ENCODE measurements at places on chromosomes 2 and 18.

DNA sequence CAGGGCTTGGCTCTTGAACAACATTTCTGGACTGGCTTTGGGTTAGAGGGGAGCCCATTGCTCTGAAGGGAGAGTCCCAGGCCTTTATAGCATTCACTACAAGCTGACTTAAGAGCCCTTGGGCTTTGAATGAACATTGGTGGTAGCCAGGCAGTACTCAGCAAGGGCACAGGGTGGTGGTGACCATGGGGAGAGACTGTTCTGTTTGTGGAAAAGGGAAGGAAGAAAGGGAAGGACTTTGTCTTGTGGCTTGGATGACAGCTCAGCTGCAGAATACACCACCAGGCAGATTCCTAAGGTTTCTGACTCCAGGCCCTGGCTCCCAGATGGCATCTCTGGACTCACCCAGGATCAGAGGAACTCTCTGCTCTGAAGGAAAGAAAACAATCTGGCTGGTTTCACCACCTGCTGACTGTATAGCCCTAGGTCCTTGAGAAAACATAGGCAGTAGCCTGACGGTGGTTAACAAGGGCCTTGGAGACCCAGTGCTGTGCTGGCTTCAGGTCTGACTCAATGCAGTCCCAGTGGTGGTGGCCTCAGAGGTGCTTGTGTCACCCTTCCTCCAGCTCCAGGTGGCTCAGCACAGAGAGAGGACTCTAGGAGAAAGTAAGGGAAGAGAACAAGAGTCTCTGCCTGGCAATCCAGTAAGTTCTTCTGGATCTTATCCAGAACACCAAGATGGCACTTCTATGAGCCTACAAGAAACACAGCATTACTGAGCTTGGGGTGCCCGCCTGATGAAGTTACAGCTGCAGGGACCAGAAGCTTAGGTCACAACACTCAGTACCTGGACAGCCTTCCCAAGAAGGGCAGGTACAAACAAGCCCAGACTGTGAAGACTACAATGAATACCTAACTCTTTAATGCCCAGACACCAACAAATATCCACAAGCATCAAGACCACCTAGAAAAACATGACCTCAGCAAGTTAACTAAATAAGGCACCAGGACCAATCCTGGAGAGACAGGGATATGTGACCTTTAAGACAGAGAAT, 16.4 kb upstream of the ABCB11 start:
- no peaks in the 10 kb centered on the region for H3K36me3 ChIP-seq
- no peak for DNase-seq
- no peak overlapping the region for H3K4me3 ChIP-seq

- no peak overlapping the region for H3K4me3 ChIP-seq
- no peak overlapping the region for H3K27ac ChIP-seq
- H3K4me1 ChIP-seq = peaks cover 6% of the 10 kb centered on the region
- H3K27me3 ChIP-seq = no peaks in the 10 kb centered on the region
Observed at GRCh38 chr2:56182420-56182819, 1.4 kb upstream of the CCDC85A start.

DNA sequence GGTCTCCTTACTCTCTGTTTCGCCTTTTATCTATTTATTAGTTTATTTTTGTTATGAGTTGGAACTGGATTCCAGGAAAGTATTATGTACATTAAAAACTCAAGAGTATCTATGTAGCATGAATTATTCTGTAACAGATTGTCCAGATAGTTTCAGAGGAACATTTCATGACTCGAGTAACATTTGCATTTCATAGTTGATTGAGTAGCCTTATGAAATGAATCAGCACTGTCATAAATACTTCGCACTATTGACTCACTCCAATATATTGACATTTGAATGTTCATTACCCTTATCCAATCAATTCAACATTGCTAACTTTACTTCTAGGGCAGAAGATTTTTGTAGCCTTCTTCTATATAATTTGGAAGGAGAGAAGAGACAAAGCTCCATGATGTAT, 11.3 kb upstream of the VRK2 start:
- no peaks in the 10 kb centered on the region for H3K27me3 ChIP-seq
- H3K36me3 ChIP-seq = no peaks in the 10 kb centered on the region
- H3K4me1 ChIP-seq = no peaks in the 10 kb centered on the region
- no peak overlapping the region for H3K27ac ChIP-seq
- no peak for DNase-seq
- H3K4me3 ChIP-seq = no peak overlapping the region

- H3K27me3 ChIP-seq = no peaks in the 10 kb centered on the region
- no peak overlapping the region for H3K27ac ChIP-seq
- no peaks in the 10 kb centered on the region for H3K36me3 ChIP-seq
- H3K4me3 ChIP-seq = no peak overlapping the region
- H3K4me1 ChIP-seq = no peaks in the 10 kb centered on the region
- no peak for DNase-seq
Observed at GRCh38 chr2:49288902-49289700, 134.8 kb upstream of the FSHR start.

DNA sequence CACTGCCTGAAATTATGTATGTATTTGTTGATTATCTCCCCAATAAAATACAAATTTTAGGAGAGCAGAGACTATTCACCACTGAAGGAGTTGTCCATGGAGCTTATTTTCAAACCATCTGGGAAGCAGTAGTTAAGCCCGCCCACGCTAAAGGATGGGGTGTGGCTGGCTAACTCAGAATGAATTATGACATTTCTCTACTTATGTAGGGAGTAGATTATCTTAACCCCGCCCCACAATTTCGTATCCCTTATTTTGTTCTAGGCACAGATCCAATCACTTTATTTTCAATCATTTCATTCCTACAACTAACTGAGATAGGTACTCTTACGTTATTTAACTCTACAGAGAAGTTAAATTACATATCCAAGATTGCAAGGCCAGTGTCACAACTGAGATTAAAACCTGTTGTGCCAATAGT, 1.4 kb upstream of the LAPTM4A start:
- peak overlapping the region; percentile 86 for H3K27ac ChIP-seq
- no peaks in the 10 kb centered on the region for H3K36me3 ChIP-seq
- peaks cover 5% of the 10 kb centered on the region for H3K4me1 ChIP-seq

- H3K4me3 ChIP-seq = no peak overlapping the region
- H3K36me3 ChIP-seq = no peaks in the 10 kb centered on the region
- H3K4me1 ChIP-seq = no peaks in the 10 kb centered on the region
- no peaks in the 10 kb centered on the region for H3K27me3 ChIP-seq
- no peak for DNase-seq
- H3K27ac ChIP-seq = no peak overlapping the region
Observed at GRCh38 chr2:137231628-137232027, 466.3 kb downstream of the THSD7B start.

DNA sequence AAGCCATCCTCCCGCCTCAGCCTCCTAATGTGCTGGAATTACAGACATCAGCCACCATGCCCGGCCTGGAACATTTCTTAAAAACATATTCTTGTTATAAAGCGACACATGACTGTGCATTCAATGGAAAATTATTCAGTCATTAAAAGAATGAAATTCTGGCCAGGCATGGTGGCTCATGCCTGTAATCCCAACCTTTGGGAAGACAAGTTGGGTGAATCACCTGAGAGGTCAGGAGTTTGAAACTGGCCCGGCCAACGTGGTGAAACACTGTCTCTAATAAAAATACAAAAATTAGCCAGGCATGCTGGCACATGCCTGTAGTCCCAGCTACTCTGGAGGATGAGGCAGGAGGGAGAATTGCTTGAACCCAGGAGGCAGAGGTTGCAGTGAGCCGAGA, 21.6 kb upstream of the RPRD1A start:
- no peak overlapping the region for H3K27ac ChIP-seq
- no peaks in the 10 kb centered on the region for H3K4me1 ChIP-seq
- H3K36me3 ChIP-seq = no peaks in the 10 kb centered on the region
- H3K27me3 ChIP-seq = no peaks in the 10 kb centered on the region

DNA sequence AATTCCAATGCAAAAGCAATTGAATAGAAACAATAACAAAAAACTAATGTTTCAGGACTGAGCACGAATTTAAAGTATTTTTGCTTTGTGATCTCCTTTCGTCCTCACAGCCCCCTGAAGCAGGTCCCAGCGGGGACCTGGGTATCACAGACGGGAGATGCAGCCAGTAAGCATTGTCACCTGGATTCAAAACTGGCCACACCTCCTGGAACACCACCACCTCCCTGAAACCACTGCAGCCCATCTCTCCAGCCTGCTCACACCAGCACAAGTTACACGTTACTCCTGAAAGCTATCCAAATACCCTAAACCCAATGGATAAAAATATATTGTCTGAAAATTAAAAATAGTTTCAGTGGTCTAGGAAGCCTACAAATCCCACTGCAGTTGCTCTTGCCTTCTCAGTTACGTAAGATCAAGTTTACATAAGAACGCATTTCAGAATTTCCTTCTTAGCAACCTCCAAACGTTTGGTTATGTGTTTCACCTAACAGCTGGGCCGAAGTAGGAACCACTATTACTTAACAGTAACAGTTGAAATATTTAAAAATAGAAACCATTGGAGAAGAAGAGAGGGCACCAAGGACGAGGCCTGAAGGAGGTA, 178.0 kb downstream of the HDAC4 start:
- DNase-seq = peak; percentile 20
- H3K4me3 ChIP-seq = no peak overlapping the region
- no peaks in the 10 kb centered on the region for H3K36me3 ChIP-seq

GRCh38 chr2:190947711-190948251, 66.2 kb downstream of the STAT1 start:
- H3K36me3 ChIP-seq = no peaks in the 10 kb centered on the region
- no peak overlapping the region for H3K27ac ChIP-seq
- no peak for DNase-seq
- peaks cover 6% of the 10 kb centered on the region for H3K4me1 ChIP-seq

- no peaks in the 10 kb centered on the region for H3K36me3 ChIP-seq
- H3K4me3 ChIP-seq = no peak overlapping the region
- peaks cover under 1% of the 10 kb centered on the region for H3K4me1 ChIP-seq
- H3K27me3 ChIP-seq = no peaks in the 10 kb centered on the region
Observed at GRCh38 chr2:204900487-204900886, 355.2 kb downstream of the PARD3B start.

GRCh38 chr2:96985181-96985945, 1.0 kb downstream of the FAM178B start:
- H3K27ac ChIP-seq = no peak overlapping the region
- DNase-seq = no peak
- no peaks in the 10 kb centered on the region for H3K4me1 ChIP-seq
- no peak overlapping the region for H3K4me3 ChIP-seq
- no peaks in the 10 kb centered on the region for H3K27me3 ChIP-seq

- H3K4me1 ChIP-seq = peaks cover 2% of the 10 kb centered on the region
- peak overlapping the region; percentile 72 for H3K4me3 ChIP-seq
- DNase-seq = no peak
- H3K27me3 ChIP-seq = no peaks in the 10 kb centered on the region
- no peaks in the 10 kb centered on the region for H3K36me3 ChIP-seq
- H3K27ac ChIP-seq = peak overlapping the region; percentile 91
Observed at GRCh38 chr2:68157002-68157401, 686 bp upstream of the PNO1 start.

GRCh38 chr2:27202854-27203253, 9.0 kb upstream of the ATRAID start:
- no peak overlapping the region for H3K4me3 ChIP-seq
- DNase-seq = no peak
- H3K4me1 ChIP-seq = peaks cover 2% of the 10 kb centered on the region

DNA sequence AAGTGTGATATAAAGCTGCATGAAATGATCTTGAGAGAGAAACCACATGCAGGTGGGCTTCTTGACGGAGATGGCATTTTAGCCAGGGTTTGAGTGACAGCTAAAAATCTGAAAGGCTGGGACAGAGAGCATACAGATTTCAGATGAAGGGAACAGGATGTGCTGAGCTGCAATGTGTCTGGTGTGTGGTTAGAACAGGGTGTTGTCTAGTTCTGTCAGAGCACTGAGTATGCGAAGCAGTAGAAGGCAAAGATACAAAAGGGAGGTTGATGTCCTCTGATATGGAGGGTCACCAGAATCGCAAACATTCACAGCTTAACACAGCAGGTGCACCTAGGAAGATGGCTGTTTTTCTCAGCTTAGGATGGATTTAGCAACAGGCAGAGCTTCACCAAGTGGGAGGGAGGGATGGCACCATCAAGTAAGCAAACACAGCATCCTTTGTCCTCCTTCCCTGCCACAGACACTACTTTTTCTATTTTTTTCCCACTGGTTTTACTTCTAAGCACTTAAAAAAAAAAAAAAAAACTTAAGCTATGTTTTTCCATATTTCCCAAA, 182.5 kb downstream of the TMX3 start:
- H3K36me3 ChIP-seq = no peaks in the 10 kb centered on the region
- no peak for DNase-seq
- H3K27ac ChIP-seq = no peak overlapping the region
- peaks cover 3% of the 10 kb centered on the region for H3K27me3 ChIP-seq
- H3K4me1 ChIP-seq = no peaks in the 10 kb centered on the region
- no peak overlapping the region for H3K4me3 ChIP-seq

GRCh38 chr2:237675316-237675715, 47.9 kb downstream of the LRRFIP1 start:
- no peak overlapping the region for H3K4me3 ChIP-seq
- H3K27ac ChIP-seq = no peak overlapping the region
- H3K36me3 ChIP-seq = no peaks in the 10 kb centered on the region
- H3K4me1 ChIP-seq = peaks cover 20% of the 10 kb centered on the region
- H3K27me3 ChIP-seq = no peaks in the 10 kb centered on the region

GRCh38 chr2:197805715-197806633, 1.6 kb downstream of the PLCL1 start:
- no peak overlapping the region for H3K27ac ChIP-seq
- H3K4me1 ChIP-seq = no peaks in the 10 kb centered on the region
- no peaks in the 10 kb centered on the region for H3K27me3 ChIP-seq

GRCh38 chr2:165469417-165469816, at the start of gene CSRNP3:
CSRNP3 (plus strand) TSS chr2:165469698; CDS start chr2:165595066, 125,368 bp downstream.
- no peaks in the 10 kb centered on the region for H3K4me1 ChIP-seq
- peak within 1 kb of the TSS; percentile 50 for H3K4me3 ChIP-seq
- peak; percentile 64 for DNase-seq
- no peaks in the 10 kb centered on the region for H3K27me3 ChIP-seq
- H3K36me3 ChIP-seq = no peaks in the 10 kb centered on the region
- no peak within 1 kb of the TSS for H3K27ac ChIP-seq

- no peaks in the 10 kb centered on the region for H3K4me1 ChIP-seq
- DNase-seq = no peak
- no peaks in the 10 kb centered on the region for H3K27me3 ChIP-seq
Observed at GRCh38 chr2:199851883-199852282, 891 bp upstream of the FTCDNL1 start.

DNA sequence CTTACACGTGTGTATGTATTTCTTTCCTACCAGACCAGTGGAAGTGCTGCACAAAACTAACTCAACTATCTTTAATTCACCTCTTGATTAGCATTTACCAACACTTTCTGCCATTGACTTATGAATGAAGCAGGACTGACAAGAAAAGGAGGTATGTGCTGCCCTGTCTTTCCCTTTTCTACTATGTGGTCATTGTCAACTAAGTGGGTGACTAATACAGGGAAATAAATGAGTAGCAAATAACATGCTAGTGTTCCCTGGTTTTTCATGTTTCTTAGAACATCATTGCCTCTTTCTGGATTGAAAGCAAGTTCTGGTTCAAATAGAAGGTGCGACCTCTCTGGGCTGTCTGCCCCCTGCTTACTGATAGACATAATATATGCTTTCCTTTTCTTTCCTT, 58.0 kb downstream of the LINC00305 start:
- no peaks in the 10 kb centered on the region for H3K27me3 ChIP-seq
- DNase-seq = no peak
- H3K4me1 ChIP-seq = no peaks in the 10 kb centered on the region
- H3K36me3 ChIP-seq = no peaks in the 10 kb centered on the region
- H3K4me3 ChIP-seq = no peak overlapping the region
- no peak overlapping the region for H3K27ac ChIP-seq

GRCh38 chr2:28276076-28276618, 116.5 kb upstream of the FOSL2 start:
- no peak for DNase-seq
- peak overlapping the region; percentile 31 for H3K27ac ChIP-seq
- H3K4me1 ChIP-seq = peaks cover 9% of the 10 kb centered on the region

- H3K27me3 ChIP-seq = no peaks in the 10 kb centered on the region
- no peak overlapping the region for H3K4me3 ChIP-seq
Observed at GRCh38 chr2:100923461-100924060, 78.5 kb upstream of the RPL31 start.

All from ovary (tissue), 10 donors.